ENCODE measurements at places on chromosomes 5 and 9. TPM values are rescaled to one million over a fixed set of nuclear protein-coding genes. Genes with fewer than 3 reads are reported as not detected.

Gene SLC4A9
- total RNA-seq = not detected

Gene PCA3
- total RNA-seq = 0.90 TPM

Gene SPOCK1
- 423 TPM for total RNA-seq

Gene ZNF366
- total RNA-seq = 4.0 TPM

Gene CCDC183
- total RNA-seq = 1.1 TPM

Gene SURF4
- total RNA-seq = 376 TPM

Gene SLC6A7
- not detected for total RNA-seq

Gene SLC36A2
- not detected for total RNA-seq

Gene MARVELD2
- total RNA-seq = 1.7 TPM

Gene IFT74
- total RNA-seq = 9.3 TPM
